ENCODE measurements at places on chromosomes 11 and 22.

DNA sequence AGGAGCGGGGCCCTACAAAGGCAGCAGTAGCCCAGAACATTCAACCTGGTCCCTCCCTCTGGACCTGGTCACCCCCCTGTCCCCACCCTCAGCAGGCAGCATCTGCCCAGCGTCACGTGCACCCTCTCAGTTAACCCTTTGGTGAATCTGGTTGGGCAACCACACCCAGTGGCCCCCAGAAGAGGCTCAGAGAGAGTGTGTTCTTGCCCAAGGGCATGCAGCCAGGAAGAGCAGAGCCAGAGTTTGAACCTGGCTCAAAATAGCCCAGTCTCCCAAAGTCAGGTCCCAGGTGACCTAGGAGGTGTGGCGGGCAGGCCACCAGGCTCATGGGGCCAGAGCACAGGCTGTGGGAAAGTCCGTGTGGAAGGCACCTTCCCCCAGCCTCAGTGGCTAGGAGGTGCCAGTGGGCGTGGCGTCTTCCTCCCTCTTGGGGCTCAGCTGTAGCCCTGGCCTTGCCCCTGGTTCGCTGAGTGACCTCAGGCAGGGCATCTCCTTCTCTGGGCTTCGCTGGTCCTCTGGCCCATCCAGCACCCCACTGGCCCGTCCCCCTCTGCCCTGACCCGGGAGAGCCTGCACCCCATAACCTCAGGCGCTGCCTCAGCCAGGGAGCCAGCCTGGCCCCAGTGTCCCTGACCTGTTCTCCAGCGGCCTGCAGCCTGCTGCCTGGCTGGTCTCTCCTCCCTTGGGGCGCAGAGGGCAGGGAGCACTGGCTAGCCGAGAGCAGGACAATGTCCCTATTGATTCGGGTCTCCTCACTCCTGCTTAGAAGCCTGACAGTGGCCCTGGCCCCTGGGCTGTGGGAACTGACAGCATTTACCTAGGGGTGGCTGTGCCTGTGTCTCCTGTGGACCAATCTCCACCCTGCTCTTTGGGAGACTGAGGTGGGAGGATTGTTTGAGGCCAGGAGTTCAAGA lies 7.0 kb downstream of the ALDH3B1 start:
- no peak for DNase-seq

DNA sequence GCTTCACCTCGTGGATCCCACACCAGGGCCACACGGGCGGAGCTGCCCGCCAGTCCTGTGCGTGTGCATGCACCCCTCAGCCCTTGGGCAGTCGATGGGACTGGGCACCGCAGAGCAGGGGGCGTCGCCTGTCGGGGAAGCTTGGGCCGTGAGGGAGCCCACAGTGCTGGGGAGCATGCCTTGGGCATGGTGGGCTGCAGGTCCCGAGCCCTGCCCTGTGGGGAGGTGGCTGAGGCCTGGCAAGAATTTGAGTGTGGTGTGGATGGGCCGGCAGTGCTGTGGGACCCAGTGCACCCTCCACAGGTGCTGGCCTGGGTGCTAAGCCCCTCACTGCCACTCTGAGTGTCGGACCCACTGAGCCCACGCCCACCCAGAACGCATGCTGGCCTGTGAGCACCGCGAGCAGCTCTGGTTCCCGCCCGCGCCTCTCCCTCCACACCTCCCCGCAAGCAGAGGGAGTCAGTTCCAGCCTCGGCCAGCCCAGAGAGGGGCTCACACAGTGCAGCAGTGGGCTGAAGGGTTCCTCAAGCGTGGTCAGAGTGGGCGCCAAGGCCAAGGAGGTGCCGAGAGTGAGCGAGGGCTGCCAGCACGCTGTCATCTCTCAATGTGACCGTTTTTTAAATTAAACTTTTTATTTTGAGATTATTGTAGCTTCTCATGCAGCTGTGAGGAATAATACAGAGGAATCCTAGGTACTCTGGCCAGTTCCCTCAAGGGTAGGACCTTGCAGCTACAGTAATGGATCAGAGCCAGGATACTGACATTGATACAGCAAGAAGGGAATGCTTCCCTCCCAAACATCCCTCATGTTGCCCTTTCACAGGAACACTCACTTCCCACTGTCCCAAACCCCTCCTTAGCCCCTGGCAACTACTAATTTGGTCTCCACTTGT lies 127.7 kb downstream of the CRYBB2 start:
- no peak for DNase-seq

- DNase-seq = no peak
Observed at GRCh38 chr11:8831861-8832260, 79.1 kb upstream of the AKIP1 start.

- DNase-seq = no peak
Observed at GRCh38 chr11:100220801-100221200, 466.3 kb upstream of the ARHGAP42 start.

- DNase-seq = peak; percentile 24
Observed at GRCh38 chr11:59680287-59681154, 11.7 kb upstream of the PATL1 start.

DNA sequence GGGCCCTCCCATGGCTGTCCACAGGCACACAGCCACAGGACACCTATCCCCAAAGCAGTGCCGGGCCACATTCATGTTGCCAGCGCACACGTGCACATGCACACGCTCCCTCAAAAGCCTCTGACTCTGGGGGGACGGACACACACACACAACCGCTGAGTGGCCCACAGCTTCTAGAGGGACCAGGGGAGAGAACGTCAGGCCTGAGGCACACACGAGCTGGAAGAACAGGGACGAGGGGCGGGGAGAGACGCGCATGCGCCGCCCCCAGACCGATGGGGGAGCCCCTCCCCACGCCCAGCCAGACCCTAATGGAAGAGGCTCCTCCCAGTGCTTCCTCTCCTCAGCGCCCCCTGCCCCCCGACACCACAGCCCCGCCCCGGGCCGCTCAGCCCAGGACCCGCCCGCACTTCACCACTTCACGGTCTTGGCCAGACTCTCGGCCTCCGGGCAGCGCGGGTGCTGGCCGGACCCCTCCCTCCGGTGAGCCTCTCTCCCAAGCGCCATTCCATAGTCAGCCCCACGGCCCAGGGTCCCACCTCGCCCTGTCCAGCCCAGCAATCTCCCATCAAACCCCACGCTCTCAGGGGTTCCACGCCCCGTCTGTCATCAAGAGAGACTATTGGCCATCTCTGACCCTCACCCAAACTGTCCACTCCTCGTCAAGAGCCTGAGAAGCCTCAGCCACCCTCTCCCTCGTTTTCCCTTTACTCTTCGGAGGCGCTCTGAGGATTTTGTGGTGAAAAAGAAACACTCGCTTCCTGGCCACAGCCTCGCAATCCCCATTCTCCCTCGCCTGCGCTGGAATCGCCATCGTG lies 11.7 kb downstream of the NRXN2 start:
- DNase-seq = no peak

GRCh38 chr11:114106047-114106446 lies 46.5 kb downstream of the ZBTB16 start:
- no peak for DNase-seq

DNA sequence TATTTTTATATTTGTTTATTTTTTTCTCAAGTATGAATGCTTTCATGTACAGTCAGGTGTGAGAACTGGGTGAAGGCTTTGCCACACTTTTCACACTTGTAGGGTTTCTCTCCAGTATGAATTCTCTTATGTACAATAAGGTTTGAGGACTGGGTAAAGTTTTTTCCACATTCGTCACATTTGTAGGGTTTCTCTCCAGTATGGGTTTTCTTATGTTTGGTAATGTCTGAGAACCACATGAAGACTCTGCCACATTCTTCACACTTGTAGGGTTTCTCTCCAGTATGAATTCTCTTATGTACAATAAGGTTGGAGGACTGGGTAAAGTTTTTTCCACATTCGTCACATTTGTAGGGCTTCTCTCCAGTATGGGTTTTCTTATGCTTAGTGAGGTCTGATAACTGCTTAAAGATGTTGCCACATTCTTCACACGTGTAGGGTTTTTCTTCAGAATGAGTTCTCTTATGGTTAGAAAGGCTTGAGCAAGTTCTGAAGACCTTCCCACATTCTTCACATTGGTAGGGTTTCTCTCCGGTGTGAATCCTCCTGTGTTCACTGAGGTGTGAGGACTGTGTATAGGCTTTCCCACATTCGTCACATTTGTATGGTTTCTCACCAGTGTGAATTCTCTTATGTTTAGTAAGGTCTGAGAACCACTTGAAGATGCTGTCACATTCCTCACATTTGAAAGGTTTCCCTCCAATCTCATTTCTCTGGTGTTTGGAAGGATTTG lies 19.7 kb downstream of the ZNF195 start:
- no peak for DNase-seq

GRCh38 chr11:75420224-75421034 lies 12.6 kb downstream of the KLHL35 start:
- no peak for DNase-seq

GRCh38 chr11:16098526-16099205 lies 257.7 kb downstream of the SOX6 start:
- DNase-seq = no peak

DNA sequence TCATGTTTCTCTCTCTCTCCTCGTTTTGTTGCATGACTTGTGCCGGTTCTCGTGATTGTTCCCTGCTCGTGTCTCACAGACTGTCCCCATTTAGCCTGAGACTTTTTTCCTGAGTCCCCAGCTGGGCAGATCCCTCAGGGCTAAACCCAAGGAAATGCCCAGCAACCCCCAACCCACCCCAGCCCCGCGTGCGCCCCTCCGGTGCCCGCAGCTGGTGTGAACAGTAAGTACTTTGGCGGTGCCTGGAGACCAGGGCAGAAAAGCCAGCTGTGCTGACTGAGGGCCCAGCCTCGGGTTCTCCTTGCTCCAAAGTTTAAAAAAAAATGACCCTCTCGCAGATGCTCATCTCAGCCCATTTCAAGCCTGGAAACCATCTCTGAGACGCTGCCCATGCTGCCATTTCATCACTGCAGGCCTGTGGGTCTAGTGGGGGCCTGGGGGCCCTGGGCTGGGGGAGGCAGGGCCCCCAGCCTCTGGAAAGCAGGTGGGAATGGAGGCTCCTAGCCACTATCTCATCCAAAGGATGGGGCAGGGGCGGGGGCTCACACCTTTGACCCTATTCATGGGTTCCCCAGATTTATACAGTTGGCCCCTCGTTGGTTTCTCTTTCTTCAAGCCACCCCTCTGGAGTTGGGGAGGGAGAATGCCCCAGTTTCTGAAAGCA lies 41.8 kb downstream of the KCNC1 start:
- DNase-seq = no peak

- DNase-seq = no peak
Observed at GRCh38 chr11:6385046-6385777, 5.1 kb upstream of the SMPD1 start.

DNA sequence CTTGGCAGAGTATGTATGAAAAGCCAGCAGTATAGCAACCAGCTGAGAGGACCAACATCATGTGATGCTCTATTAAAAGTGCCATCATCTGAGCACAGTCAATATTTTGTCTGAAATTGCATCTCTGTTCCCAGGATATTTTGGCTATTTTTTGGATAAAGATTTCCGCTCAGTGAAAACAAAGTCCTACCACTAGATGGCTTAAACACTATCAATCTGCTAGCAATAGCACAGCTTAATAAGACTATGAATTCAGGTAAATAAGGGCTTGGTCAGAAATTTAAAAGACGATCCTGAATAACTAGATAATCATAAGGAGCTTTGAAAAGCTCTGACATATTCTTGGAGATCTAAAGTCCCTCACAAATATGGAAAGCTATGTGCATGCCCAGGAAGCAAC lies 74.4 kb downstream of the MS4A13 start:
- DNase-seq = no peak

GRCh38 chr11:30025396-30026139 lies 8.7 kb upstream of the KCNA4 start:
- DNase-seq = no peak

DNA sequence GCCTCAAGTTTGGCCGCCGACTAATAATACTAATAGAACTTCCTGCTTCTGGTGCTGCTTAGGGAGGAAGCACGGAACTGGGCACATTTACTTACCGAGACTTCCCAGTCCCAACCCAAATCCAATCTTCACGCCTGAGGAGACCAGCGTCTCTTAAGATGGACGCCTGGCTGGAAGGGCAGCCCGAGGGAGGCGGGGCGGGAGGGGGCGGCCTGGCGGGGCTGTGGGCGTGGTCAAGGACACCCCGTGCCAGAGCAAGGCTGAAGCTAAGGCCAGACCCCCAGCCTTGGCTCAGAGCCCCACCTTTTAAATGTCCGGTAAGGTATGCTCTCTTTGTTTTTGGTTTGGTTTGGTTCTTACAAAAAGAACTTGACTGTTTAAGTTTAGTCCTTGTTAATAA lies at the start of gene GDPD4:
Gene GDPD4, minus strand, starts transcription at position 177 of the 400 bp plus-strand sequence. CDS start 16,549 bp downstream, outside the sequence.
- no peak for DNase-seq

GRCh38 chr11:45217991-45218390 lies 68.2 kb downstream of the SYT13 start:
- DNase-seq = no peak

- DNase-seq = no peak
Observed at GRCh38 chr11:128660947-128661346, 32.9 kb upstream of the FLI1 start.

GRCh38 chr11:72327606-72328005 lies 83.6 kb upstream of the PHOX2A start:
- no peak for DNase-seq

DNA sequence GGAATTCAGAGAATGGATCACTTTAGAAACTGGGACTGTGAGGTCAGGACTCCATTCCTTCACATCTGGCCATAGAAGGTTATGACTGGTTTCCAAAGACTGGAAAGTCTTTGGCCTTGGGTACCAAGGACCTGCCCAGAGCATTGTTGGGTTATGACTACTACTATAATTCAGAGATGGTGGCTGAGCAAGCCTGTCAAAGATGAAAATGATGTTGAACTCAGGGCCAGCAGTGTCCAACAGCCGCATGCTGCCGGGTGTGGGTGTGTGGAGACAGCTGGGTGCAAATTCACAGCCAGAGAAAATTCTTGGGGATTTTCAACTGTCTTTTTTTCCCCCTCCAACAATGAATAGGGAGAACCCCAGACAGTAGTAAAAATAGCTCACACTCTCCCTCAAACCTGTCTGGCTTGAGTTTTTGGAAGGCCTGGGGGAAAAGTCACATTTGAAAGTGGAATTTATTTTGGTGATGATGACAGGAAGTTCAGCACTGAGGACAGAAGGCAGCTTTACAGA lies 166.8 kb upstream of the NCAM1 start:
- no peak for DNase-seq

GRCh38 chr11:46948378-46949131 lies 12.0 kb downstream of the CSTPP1 start:
- no peak for DNase-seq

- DNase-seq = no peak
Observed at GRCh38 chr11:70429724-70430521, 31.6 kb downstream of the CTTN start.

GRCh38 chr22:23107487-23108248 lies 34.1 kb downstream of the RSPH14 start:
- DNase-seq = no peak

GRCh38 chr22:40789131-40789530 lies 30.0 kb downstream of the SLC25A17 start:
- DNase-seq = no peak

DNA sequence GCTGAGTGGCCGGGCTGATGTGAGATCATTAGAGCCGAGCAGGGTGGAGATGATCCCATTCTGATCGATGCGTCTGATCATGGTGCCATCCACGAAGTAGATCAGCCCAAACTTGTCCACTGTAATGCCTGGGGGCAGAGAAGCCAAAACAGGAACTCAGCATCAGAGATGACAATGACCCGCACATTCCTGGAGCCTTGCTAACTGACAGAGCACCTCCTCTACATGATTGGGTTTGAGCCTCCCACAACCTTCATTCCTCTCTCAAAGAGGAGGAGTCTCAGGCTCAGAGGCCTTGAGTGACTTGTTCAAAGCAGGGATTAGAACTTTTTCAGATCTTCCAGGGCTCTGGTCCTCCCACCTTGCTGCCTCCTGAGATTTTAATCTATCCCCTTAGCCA lies 133.7 kb upstream of the NARS2 start:
- no peak for DNase-seq
